ENCODE measurements at places on chromosomes 6 and 20.

GRCh38 chr20:35297740-35298139 is 5.5 kb upstream of the FAM83C start:
- DNase-seq = no peak

GRCh38 chr20:58891718-58892140 is 39.2 kb downstream of the GNAS start:
- no peak for DNase-seq

- DNase-seq = no peak
Measured at GRCh38 chr20:16419138-16419715, 154.0 kb downstream of the KIF16B start.

DNA sequence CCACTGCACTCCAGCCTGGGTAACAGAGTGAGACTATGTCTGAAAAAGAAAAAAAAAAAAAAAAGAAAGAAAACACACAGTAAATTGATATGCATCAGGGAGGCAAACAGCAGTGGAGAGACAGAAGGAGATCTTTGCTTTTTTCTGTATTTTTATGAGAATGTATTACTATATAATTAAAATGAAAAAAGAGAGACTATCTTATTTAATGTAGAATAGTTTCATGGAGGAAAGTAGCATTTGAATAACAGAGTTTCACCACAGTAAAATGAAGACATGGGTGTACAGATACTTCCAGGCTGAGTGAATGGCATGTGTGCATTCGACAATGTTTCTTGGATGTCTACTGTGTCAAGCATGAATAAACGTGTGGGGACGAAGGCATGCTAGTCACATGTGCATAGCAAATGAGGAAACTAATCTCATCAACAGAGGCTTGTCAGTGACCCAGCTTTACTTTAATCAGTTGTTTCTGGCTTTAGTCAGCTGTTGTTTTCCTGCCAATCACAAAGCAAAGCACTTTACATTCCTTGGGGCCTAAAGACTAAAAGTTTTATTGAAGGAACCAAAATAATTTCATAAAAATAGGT is 55.5 kb upstream of the ARMH2 start:
- no peak for DNase-seq

DNA sequence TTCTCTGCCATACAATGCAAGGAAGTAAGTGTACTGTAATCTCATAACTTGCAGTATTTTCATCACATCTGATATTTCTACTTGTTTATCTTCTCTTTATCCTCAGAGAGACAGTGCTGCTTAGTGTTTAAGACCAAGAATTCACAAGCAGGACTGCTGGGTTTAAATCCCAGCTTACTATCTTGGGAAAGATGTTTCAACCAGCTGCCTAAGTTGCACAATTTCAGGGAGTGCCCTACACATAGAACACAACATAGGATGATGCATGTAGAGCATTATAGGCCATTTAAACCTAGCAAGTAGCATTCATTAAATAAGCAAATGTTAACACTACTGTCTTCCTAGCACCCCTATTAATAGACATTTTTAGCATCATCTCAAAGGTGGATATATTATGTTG is 205.2 kb upstream of the CEP162 start:
- DNase-seq = peak; percentile 72
